Kidney glomerular epithelial cell (primary cell): ENCODE measurements at places on chromosomes 2 and 18.

GRCh38 chr2:69217333-69218080, 169.5 kb downstream of the GFPT1 start:
- no peak for DNase-seq

- DNase-seq = no peak
These were observed 50.5 kb downstream of the DYSF start for GRCh38 chr2:71503837-71504236.

DNA sequence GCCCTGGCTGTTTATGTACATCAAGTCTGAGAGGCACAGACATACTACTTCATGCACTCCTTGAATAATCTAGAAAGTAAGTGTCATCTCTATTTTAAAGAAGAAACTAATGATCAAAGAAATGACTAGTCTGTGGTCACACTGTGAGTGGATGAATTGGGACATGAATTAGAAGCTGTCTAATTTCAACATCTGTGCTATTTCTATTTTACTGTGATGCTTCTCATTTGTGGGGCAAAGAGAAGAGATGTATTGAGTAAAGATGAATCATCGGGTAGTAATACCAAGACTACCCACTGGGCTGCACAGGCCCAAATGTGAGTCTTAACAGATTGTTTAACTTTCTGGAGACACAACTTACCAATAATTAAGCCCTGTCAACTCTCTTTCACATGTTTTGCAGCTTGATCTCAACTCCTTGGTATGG, 42.4 kb upstream of the MTIF2 start:
- DNase-seq = no peak

- no peak for DNase-seq
These were observed 119.9 kb upstream of the SALL3 start for GRCh38 chr18:78859686-78860085.

- DNase-seq = no peak
These were observed 4.0 kb upstream of the BIN1 start for GRCh38 chr2:127110985-127111384.

- no peak for DNase-seq
These were observed 781.3 kb upstream of the ID2 start for GRCh38 chr2:7900593-7900992.

- no peak for DNase-seq
These were observed 1286.2 kb downstream of the SUCLG1 start for GRCh38 chr2:83172841-83173240.

GRCh38 chr2:69163109-69163508, 150.1 kb downstream of the ANTXR1 start:
- DNase-seq = peak; percentile 78

GRCh38 chr2:88296247-88296646, 126.1 kb downstream of the THNSL2 start:
- DNase-seq = no peak

GRCh38 chr18:58098706-58099105, 54.7 kb downstream of the NEDD4L start:
- no peak for DNase-seq

DNA sequence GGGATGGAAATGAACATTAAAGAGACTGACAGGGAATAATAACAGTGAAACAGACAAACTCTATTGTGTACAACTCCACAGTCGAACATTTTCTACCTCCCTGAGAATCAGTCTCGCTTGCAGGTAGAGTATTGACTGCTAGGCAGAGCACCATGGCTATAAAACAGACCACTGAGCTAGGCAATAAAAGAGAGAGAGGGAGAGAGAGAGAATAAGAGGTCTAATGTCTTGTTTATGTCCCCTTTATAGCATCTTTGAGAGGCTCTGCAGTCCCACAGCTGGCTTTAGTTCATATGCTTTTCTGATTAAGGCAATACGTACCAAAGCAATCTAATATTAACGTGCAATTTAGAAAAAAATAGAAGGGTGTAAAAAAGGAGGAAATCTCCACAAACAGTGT, 652.6 kb downstream of the NRXN1 start:
- no peak for DNase-seq

GRCh38 chr2:64626963-64627760, 26.6 kb downstream of the SERTAD2 start:
- no peak for DNase-seq

DNA sequence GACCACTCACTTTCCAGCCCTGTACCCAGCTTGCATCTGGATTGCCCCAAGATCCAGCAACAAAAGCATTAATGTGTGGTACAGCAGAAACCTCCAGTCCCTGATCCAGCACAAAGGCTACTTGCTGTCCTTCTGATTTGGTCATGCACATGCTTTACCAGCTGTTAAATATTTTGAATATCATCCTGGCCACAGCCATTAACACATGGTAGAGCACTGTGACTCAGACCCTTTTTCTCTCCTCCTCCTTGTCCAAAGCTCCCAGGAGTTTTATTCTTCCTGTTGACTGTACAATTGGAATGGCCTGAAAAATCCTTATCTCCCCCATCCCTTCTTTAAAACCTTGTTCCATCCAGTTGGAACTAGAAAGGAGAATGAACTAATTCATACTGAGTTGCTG, 419.7 kb upstream of the TNP1 start:
- peak; percentile 86 for DNase-seq

DNA sequence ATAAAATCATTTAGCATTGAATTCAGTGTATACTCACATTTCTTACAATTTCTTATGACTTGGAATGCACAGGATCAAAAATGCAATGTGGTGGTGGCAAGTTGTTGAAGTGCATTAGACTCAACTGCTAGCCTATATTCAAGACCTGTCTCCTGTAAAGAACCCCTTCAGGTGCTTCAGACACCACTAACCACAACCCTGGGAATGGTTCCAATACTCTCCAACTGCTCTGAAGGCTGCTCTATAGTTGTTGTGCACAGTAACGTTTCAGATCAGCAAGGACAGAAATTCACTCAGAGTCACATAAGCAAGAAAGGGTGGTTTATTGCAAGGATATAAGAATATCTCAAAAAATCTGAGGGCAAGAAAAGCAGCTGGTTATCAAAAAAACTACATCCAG, 6.5 kb downstream of the GKN1 start:
- no peak for DNase-seq

- no peak for DNase-seq
These were observed 2.5 kb upstream of the RAB27B start for GRCh38 chr18:54825601-54826344.

DNA sequence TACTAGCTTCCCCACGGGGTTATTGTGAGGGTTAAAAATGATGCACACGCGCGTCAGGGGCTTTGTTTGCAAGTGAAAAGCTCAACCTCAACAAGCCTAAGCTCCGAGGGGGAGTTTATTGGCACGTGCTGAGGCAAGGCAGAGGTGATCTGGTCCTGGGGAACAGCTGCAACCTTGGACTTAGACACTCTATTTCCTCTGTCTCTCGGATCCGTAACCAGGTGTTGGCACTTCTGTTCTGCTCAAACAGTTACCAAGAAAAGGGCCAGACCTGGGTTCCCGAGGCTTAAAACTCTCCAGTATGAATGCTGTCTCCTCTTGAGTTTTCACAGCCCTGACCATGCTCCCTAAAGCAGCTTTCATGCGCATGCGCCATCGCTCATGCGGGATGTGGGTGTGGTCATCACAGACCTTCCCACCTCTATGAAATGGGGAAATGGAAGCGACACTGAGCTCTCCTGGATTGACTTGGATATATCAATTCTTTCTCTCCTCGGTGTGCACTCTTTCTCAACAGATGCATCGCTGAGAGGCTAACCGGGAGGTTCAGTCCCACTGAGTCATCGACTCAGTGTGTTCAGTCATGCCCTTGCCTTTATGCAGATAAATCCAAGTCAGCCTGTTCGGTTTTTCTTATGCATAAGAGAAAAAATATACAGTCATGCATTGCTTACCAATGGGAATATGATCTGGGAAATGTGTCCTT, 19.9 kb upstream of the RAB31 start:
- no peak for DNase-seq

- no peak for DNase-seq
These were observed 2.8 kb downstream of the CRYGB start for GRCh38 chr2:208142925-208143799.

DNA sequence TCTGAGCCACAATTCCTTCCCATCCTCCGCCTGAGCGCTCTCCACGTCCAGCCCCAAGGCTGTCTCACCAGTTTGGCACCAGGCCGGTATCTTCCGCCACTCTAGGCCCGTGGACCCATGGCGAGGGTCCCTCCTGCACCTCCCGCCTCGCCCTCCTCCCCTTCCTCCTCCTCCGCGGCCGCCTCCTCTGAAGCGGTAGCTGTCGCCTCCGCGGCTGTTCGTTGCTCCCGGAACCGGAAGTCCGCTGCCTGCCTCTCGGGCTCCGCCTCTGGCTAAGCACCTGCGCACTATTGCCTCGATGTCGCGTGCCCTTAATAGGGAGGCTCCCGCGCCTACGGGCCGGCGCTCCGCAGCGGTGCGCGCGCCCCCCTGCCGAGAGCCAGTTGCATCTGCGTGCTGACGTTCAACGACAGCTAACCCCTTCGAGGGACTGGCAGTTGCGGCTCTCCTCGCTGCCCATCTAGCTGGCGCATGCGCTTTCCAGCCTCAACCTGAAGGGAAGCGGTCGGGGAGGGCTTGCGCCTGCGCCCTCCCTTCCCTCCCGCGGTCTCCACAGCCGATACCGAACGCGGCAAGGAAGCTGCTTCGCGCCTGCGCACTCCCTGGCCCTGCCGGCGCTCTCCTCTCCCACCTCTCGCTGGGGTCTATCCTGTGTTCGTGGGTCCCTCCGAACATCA, at the start of gene MBD1:
TSS of gene MBD1 (minus strand) at position 229 of the 677 bp plus-strand sequence. CDS start 1,531 bp downstream, outside the sequence.
- peak; percentile 94 for DNase-seq

GRCh38 chr18:43863180-43863579, 585.9 kb upstream of the SYT4 start:
- no peak for DNase-seq

DNA sequence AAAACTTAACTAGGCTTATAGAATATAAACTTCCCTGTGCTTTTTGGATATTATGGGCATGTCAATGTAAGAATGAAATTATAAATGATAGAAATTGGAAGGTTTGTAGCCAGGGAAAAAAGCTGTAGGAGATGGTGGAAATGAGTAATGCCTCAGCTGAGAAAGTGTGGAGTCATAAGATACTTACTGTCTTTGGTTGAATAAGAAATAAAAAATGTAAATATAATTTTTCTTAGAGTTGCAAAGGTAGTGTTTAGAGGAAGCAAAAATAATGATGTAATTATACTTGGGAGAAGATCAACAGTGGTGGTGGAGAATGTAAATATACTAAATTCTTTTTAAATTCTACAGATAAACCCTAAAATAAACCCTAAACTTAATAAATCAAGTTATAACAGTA, 26.2 kb upstream of the RND3 start:
- DNase-seq = no peak

DNA sequence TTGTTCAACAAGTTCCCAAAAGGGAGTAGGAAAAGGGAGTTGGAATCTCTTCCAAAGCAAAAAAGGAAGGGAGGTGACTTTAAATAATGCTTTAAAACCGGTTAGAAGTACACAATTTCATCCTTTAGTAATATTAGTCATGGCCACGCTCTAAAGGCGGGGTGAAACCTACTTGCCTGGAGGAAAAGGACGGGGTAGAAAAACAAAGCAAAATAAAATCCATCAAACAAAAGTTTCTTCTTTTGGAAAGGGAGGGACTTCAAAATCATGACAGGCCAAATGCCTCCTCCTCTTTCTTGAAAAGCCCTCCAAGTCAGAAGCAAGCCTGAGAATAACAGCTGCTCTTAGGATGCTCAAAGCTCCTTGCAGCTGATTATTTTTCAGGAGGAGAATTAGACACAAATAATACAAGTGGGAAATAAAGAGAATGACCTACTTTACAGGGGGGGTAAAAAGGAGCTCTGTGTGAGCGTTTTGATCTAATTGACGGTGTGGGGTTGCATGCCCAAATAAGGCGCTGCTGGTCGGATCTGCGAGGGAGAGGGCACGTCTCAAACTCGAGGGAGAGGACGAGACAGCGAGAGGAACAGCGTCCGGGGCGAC, 1.8 kb upstream of the NPAS2 start:
- no peak for DNase-seq

DNA sequence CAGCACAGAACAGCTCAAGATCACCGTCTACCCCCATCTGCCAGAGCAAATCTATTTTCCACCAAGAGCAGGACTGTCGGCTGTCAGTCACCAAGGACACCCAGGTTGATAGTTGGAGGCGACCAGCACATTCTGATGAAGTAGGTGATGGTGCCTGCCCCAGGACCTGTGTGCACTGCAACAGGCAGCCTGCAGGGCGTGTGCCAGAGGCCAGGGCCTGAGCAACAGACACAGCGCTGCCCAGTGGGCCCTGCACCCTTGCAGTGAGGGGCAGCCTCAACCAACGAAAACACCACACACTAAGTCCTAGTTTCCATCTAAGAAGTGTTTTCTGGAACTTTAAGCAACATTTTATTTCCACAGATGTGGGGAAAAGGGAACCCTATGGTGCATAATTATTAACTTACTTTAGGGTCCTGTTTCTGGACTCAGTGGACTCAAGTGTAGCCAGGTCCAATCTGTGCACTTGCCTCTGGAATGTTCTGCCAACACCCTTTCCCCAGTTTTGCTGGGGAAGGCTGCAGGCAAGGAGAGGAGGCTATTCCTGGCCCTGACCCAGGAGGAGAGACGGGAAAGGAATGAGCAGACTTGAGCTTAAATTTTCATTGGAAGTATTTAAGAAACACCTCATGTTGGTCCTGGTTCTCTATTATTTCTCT, 61.5 kb downstream of the ADNP2 start:
- no peak for DNase-seq

GRCh38 chr2:79640001-79640400, 127.2 kb downstream of the CTNNA2 start:
- DNase-seq = no peak

DNA sequence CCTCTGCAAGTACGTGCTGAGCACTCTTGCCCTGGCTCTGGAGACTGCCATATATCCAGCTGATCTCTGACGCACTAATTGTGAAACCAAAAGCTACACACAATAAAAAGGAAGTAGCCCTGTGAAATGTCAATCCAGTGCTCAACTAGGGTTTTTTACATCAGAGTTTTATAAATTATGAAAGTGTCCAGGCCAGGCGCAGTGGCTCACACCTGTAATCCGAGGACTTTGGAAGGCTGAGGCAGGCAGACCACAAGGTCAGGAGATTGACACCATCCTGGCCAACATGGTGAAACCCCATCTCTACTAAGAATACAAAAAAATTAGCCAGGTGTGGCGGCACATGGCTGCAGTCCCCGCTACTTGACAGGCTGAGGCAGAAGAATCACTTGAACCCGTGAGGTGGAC, 24.5 kb upstream of the PEX13 start:
- DNase-seq = no peak

DNA sequence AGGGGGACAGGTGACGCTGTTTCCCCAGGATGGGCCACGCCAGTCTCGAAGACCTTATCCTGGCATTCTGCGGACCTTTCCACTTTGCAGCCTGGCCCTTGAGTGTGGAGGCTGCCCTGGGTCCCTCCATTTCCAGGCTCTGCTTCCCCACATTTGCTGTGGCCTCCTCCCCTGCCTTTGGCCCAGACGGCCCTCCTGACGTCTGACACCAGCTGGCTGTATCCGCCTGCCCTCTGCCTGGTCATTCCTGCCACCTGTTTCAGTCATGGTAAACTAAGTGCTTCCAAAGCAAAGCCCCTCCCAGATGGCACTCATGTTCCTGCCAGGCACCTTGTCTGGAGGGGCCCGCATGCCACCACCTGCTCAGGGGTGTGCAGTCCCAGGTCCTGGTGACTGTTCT, 95.1 kb downstream of the ASB1 start:
- no peak for DNase-seq

- DNase-seq = peak; percentile 87
These were observed 618.6 kb downstream of the ZEB2 start for GRCh38 chr2:143901185-143901842.

- DNase-seq = peak; percentile 53
These were observed 676 bp downstream of the ACTR2 start for GRCh38 chr2:65228263-65228750.

GRCh38 chr18:40902436-40902835, 1052.6 kb upstream of the PIK3C3 start:
- no peak for DNase-seq
